Airway epithelial cell (primary cell): ENCODE measurements at places on chromosomes 12 and 14. TPM values are rescaled to one million over a fixed set of nuclear protein-coding genes. Genes with fewer than 3 reads are reported as not detected.

KRT73 gene
- total RNA-seq, result not detected in 2 replicates

IL26 gene
- not detected in 2 replicates for total RNA-seq

MIP gene
- total RNA-seq, result not detected in 2 replicates

IFI27 gene
- total RNA-seq, result 0.49 and 72.5 TPM in 2 replicates

KERA gene
- not detected in 2 replicates for total RNA-seq
